Common myeloid progenitor, CD34-positive (primary cell): ENCODE measurements at places on chromosomes 12 and 14.

DNA sequence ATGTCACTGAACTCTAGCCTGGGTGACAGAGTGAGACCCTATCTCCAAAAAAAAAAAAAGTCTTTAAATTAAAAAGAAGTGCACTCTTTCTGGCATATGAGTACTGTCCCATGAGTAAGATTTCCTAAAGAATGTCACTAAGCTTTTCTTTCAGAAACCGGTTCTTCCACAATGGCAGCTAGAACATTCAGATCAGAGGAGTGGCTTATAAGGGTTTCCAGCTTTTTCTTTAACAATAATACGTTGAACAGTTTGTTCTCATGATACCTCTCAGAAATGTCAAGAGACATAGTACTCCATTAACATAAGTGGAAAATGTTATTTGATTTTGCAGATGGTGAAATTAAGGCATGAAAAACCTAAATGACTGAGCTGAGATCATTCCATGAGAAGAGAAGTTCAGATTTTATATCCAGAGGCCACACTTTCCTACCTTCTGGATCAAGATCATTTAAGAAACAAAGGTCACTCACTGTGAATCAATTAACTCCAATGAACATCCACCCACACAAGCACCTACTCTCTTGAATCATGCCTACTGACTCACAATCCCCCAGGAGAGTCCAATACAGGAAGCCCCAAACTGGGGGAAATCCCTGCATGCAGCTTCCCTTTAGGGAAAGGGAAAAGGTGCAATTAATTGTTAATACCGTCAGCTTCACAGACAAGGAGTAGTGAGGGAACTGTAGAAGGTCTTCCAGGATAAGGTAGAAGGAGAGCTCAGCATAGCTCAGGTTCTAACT is 86.9 kb downstream of the SPTSSA start:
- no peak for DNase-seq

DNA sequence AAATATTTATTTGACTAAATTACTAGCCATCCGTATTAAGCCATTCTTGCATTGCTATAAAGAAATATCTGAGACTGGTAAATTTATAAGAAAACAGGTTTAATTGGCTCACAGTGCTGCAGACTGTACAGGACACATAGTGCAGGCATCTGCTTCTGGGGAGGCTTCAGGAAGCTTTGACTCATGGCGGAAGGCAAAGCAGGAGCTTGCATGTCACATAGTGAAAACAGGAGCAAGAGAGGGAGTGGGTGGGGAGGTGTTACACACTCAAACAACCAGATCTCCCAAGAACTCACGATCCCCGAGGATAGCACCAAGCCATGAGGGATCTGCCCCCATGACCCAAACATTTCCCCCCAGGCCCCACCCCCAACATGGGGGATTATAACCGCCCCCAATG is 26.7 kb upstream of the RAB21 start:
- no peak for DNase-seq

DNA sequence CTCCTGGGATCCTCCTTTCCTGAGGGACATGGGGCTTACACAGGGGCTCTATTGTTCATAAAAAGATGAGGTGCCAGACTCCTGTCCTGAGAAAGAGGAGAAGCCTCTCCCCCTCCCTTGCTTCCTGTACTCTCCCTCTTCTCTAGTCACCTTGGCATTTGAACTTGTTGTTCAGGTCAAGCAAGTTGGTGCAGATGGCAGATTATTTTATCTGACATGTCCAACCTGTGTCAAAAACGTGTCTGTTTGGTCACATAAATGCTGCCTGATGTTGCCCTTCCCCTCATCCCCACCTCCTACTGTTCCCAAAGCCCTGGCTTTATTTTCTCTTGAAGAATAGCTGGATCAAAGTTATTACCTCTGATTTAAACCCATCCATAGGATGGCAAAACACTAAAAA is 154.8 kb downstream of the TMX1 start:
- DNase-seq, result no peak

GRCh38 chr14:77980475-77981321 is 180.8 kb downstream of the ADCK1 start:
- DNase-seq, result peak; percentile 17

DNA sequence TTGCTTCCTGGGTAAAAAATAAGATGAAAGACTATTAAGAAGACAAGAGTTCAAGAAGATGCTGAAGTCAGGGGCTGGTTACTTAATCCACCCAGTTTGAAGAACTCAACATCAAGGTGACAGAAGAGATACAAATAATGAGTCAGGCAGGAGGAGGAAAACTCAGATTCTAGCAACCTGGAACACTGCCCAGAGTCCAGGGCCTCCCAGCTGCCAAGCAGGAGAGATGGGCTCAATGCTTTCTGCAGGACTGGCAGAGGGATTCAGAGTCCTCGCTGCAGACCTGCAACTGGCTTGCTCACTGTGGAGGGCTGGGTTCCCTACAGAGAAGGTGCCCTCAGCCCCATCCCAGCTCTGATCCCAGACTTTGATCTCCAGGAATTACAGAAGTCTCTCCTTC is 28.6 kb upstream of the CEBPE start:
- no peak for DNase-seq

- DNase-seq, result no peak
Observed at GRCh38 chr12:1628666-1629337, at the start of gene WNT5B. TSS of gene WNT5B (plus strand) at chr12:1629231. CDS start at chr12:1631355, 2,124 bp downstream.

DNA sequence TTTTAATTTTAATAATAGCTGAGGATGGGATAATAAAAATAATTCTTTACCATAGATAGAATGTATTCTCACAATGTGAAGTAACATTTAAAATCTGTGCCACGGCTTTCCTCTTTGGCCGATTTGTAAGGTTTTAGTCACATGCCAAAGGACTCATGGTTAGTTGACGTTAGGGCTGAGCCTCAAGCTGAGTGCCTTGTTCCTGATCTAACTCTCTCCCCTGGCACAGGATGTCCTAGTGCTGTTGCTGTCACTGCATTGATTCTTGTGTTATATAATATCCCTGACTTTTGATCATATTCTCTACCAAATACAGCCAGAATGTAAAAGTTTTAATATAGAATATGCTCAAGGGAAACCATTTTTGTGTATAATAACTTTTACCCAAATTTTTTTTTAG is 144.3 kb downstream of the PELI2 start:
- no peak for DNase-seq

- no peak for DNase-seq
Observed at GRCh38 chr12:122013791-122014590, 7.7 kb upstream of the BCL7A start.

DNA sequence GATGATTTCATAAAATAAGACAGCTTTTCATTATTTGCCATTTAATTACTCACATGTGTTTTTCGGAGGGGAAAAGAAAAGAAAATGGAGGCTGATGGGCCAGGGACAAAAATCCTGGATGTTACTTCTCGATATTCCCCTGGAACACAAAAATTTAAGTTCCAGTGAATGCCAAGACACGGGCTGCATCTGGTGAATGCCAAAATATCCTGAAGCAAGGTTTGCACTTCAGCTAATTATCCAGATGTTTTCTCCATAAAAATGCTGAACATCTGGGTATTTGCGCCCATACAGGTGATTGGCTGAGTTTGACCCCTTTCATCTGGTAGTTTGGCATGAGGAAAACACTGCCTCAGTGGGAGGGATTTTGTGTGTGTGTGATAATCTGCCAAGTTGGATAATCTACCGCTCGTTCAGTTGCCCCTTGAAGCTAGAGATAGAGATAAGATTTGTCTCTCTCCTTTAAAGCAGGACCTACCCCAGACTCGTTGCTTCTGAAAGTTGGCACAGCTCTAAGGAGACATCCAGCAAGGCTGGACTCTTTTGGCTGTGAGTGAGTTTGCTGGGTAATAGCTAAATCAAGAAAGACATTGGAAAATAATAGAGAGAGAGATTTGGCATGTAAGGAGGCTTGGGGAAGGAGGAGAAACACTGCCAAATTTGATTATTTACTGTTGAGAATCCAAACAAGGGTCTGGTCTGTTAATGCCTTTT is 390.0 kb downstream of the EGLN3 start:
- no peak for DNase-seq

DNA sequence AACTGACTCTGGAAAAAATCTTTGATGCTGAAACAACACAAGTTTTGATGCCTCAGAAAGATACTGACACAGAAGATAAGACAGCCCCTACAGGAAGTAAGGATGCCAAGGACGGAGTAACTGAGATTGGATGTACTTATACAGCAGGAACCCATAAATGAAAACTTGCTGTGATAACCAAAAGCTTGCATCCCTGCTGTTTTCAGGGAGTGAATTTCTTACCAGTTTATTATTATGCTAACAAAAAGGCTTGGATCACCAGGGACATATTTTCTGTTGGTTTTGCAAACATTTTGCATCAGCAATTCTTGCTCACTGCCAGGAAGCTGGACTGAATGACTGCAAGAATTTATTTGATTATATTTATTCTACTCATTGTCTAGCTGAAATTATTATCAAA is 197.7 kb downstream of the NAV3 start:
- DNase-seq, result no peak

- DNase-seq, result no peak
Observed at GRCh38 chr12:51190820-51191219, 17.9 kb upstream of the TFCP2 start.

DNA sequence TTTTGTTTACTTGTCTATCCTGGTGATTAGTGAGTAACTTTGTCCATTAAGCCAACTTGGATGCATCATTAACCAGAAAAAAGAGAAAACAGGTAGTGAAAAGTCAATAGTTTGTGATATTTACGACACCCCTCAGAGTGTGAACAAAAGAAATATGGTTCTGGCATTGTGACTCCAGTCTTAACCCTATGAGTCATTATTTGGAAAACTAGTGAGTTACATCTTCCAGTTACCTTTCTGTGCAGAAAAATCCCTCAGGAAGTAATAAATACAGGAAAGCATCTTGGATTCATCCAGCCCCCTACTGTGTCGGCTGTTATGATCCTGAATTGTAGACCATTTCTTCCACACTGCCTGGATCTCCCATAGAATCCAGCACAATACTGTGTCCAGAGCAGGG is 379.1 kb downstream of the GALC start:
- no peak for DNase-seq

DNA sequence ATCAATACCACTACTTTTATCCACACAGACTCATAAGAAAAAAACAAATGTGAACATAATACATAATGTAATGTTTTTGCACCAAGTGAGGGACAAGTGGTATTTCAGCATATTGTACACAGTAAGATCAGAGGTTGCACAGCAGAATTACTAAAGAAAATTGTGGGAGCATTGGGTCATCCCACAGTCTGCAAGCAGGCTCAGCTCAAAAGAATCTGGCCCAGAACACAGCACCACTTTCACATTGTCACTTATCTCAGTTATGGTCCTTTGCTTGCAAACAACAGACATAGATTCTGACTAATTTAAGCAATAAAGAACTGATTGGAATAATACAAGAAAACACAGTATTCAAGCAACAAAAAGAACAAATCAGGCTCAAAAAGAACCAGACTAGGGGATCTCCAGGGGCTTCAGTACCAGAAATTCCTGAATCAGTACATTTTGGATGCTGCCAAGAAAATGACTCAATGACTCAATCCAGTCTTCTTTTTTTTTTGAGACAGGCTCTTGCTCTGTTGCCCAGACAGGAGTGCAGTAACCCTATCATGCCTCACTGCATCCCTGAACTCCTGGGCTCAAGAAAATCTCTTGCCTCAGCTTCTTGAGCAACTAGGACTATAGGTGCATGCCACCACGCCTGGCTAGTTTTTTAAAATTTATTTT is 42.9 kb upstream of the EEA1 start:
- no peak for DNase-seq

GRCh38 chr12:12705838-12706520 is 10.0 kb upstream of the GPR19 start:
- peak; percentile 94 for DNase-seq

- no peak for DNase-seq
Observed at GRCh38 chr12:78403136-78403535, 461.4 kb upstream of the SYT1 start.

- no peak for DNase-seq
Observed at GRCh38 chr12:43277651-43278540, 274.1 kb downstream of the ADAMTS20 start.

DNA sequence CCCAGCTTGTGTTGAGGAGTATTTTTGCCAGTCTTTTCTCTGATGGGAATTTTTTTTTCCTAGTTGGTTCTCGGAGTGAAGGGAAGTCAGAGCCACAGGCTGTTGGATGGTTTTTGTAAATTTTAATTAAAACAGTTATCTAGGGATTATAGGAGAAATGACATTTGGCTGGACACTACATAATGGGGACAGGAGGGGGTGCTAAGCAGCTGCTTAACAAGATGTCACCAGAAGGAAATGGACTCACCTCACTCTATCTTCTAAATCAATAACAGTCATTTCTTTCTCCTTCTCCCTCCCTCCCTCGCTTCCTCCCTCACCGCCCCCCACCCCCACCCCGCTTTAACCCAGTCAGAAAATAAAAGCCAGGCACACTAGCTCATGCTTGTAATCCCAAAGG is 93.4 kb upstream of the TMEM233 start:
- DNase-seq, result no peak
